ENCODE measurements at places on chromosomes 6 and 20.

- no peak for DNase-seq
Measured at GRCh38 chr6:128174724-128175123, 273.9 kb upstream of the THEMIS start.

DNA sequence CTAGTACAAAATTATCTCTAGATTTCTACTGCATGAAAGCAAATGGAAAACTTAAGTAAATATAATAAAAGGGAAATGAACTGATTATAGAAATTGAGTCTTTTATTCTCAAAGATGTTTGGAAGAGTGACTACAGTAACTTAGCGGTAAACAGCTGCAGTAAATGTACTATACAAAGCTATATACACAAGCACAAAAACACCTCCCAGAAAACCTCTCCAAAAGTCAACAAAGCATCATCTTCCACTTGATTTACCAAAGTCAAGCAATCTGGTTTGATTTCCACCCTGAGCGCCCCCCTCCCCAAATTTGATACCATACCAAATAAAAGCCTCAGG lies 142.1 kb upstream of the SHLD1 start:
- DNase-seq: no peak

- DNase-seq: no peak
Measured at GRCh38 chr6:144006736-144007477, 1.2 kb downstream of the PLAGL1 start.

DNA sequence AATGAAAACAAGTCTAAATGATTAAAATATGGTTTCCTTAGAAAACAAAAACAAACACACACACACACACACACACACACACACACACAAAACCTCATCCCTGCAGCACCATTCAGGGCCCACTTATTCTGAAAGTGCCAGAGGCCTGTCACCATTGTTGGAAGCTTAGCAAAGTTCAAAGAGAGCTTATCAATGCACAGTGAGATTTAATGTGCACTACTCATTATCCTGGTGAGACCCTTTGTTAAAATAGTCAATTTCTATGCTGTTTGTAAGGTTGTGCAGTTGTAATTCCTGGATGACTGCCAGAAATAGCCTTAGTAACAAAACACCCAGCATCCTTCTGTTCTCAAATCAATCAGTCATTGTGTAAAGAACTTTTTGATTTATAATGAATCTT lies 482.9 kb downstream of the GRIK2 start:
- no peak for DNase-seq

DNA sequence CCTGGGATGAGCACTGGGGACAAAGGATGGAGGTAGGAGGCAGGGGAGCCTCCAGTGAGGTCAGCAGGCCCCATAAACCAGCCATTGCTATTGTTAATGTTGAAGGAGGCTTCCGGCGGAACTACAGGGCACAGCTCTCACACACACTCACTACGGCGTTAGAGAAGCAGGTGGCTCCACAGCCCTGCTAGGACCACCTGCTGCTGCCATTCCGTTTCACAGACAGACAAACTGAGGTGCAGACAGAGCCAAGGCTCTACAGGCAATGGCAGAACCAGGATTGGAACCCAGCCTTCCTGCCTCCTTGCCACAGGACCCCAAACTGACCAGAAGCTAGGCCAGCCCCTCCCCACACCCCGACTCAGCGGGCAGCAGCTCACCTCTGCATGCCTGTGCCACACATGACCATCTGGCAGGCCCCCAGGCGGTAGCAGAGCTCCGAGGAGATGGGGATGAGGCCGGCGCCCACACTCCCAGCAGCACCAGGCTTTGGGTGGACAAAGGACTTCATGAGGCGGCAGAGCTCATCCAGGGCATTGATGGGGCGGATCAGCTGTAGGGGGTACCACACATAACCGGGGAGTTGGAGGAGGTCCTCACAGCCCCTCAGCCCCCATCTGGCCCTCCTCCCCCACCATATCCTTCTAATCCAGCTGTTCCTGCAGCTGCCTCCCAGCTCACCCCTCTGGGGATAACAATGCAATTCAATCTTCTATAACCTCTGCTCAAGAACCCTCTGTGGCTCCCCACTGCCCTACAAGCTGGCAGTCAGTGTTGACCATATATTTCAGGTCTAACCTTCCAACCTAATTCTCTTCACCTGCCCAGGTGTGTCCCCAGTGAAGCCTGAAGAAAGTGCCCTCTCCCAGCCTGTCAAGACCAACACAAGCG lies 198.5 kb downstream of the PREX1 start:
- no peak for DNase-seq

- DNase-seq: no peak
Measured at GRCh38 chr6:71127374-71127773, 161.2 kb upstream of the OGFRL1 start.

DNA sequence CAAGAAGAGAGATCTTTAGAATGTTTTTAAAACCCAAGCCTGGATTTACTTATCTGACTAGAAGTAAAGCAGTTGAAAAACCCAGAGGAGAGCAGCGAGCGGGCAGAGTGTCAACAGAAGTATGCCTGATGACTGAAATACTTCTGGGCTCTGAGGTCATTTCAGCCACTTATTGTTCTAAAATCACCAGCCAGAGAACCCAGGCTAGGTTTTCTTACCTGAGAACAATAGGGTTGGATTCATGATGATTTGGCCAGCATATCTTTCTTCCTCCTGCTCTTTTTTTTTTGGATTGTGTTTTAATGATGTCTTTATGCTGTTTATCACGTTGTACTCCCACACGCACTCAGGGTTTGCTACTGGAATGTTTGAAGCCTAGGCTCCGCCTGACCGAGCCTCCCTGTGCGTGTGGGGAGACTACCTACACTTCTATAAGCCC lies 63.0 kb upstream of the KIF25 start:
- DNase-seq: no peak

DNA sequence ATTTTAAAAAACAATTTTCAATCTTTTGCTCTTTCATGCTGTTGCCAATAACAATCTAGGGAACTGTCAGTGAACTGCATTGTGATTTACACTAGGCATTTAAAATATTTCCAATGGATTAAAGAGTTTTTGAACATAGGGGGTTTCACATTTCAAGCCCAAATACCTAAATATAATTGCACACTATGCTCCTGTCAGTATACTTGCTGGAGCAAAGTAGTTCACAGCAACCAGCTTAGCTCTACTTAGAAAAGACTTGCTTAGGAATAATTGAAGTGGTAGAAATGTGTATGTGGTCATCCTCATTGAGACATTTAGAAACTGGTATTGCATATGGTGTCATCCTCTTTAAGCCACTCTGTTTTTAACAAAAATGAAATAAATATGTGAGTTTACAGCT lies 41.7 kb upstream of the REV3L start:
- DNase-seq: no peak

DNA sequence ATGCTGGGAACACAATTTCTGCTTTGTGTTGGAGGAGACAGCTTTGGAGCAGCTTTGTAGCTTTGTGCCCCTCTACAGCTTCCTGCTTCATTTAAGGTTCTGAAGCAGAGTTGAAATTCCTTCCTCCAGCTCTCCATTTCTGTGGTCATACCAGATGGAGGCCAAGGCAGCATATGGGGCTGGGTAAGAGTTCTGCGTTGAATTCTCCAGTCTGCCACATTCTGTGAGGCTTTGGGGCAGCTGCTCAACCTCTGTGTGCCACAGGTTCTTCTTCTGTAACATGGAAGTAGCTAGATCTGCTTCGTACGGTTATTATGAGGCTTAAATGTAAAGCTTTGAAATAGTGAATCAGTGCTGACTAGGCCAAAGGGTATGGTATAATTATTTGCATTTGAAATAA lies 2.9 kb upstream of the TRIM26 start:
- no peak for DNase-seq

- no peak for DNase-seq
Measured at GRCh38 chr20:12737900-12738299, 270.9 kb upstream of the SPTLC3 start.

DNA sequence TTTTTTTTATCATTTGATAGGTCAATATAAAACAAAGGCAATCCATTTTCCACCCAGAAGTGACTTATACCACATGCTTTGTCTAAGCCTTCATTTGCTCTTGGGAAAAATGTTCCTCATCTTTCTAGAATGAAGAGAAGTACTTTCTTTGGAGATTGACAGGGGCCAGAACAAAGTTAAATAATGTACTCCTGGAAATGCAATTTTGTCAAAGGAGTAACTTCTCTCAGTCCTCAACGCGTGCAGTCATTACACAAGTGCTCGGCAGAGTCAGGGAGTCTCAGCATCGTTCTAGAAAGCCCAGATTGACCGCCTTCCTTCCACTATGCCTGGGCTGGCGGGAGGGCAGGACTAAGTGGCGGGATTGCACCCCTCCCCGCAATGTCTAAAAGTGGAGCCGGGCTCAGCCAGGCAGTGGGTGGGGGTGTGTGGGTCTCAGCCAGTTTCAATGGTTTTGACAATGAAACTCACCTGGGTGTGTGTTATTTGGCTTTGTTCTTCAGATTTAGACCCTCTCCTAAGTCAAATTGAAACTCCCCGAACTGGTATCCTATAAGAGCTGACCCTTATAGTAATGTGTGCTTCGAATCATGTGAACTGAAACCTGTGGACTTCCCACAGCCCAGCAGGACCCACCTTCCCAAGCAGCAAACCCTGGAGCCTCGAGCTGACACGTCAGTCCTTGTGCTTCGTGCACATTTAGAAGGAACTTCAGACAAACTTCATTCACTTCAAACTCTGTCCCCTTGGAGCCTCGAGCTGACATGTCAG lies 63.2 kb upstream of the DUSP22 start:
- no peak for DNase-seq

- DNase-seq: no peak
Measured at GRCh38 chr6:51805517-51805916, 281.9 kb downstream of the PKHD1 start.

- DNase-seq: no peak
Measured at GRCh38 chr6:168113226-168113625, 34.2 kb upstream of the FRMD1 start.

DNA sequence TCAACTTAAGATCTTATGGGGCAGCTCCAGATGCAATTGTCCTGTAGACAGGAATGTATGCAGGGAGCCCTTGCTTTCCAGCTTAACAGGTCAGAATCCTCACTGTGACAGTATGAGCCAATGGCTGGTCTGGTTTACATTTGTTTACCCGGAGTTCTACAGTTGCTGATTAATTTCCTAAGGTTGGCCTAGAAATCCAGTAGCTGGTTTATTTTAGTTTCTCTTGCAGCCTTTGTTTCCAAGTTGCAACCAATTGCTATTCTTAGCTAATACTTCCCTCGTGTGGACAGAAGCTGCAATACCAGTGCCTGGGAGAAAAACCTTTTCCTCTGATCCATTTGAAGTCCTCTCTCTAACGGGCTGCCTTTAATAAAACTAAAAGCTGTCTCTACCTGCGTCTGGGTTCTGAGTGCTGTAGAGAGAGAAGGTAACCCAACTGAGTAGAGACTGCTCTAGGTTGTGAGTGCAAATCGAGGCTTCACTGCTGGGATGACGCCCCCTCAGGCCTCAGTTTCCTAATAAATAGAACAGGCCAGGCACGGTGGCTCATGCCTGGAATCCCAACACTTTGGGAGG lies 45.9 kb downstream of the ZNF217 start:
- DNase-seq: no peak

- DNase-seq: no peak
Measured at GRCh38 chr6:114121913-114122662, 151.1 kb upstream of the HDAC2 start.

- DNase-seq: no peak
Measured at GRCh38 chr6:108632441-108632840, 71.7 kb downstream of the FOXO3 start.

DNA sequence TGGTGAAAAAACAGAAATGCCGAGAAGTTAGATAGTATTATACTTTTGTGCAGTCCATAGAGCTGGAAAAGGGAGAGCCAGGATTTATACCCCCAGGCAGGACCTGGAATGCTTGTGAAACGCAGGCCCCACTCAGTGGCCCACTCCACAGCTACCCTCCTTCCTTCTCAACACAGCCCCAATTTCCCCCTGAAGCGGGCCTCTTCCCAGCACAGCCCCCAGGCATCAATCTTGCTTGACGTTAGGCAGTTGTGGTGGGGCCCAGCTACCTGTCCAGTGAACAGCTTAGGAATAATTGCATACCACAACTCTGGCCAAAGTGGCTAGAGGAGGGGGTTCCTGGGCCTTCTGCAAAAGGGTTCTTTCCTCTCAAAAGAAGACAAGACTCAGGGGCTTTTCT lies 61.3 kb downstream of the PPP1R3G start:
- no peak for DNase-seq
